ENCODE measurements at places on chromosomes 2 and 18.

DNA sequence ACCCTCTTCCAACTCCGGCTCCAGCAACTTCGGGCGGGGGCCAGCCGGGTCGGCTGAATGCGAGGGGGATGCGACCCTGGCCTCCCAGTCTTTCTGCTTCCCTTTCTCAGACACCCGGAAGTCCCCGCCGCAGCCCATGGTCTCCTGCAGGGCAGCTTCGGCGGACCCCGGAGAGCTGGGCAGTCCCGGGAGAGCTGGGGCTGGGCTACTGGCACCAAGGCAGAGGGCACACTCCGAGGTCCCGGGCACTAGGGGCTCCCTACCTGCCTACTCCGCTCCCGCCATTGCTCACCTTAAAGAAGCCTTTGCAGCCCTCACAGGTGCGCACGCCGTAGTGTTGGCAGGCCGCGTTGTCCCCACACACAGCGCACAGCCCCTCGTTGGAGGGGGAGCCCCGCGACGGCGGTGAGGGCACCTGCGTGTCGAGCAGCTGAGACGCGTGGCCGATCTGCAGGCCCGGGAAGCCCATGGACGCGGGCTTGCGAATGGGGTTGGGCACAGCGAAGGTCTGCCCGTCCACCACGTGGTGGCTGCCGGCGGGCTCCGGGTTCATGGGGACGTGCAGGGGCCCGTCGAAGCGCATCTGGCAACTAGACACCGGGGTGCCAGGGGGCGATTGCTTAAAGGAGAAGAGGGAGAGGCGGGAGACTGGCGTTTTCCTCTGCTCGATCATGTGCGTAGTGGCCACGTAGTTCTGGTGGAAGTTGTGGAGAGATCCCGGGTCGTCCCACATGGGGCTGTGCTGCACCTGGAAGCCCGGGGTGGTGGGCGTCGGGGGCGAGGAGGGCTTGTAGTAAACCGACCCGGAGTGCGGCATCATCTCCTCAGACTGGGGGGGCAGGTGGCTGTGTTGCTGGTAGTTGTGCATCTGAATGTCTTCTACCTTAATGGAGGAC is 3.2 kb downstream of the NR4A2 start:
- DNase-seq: no peak

GRCh38 chr18:13930964-13931363 is 15.6 kb upstream of the MC2R start:
- no peak for DNase-seq

DNA sequence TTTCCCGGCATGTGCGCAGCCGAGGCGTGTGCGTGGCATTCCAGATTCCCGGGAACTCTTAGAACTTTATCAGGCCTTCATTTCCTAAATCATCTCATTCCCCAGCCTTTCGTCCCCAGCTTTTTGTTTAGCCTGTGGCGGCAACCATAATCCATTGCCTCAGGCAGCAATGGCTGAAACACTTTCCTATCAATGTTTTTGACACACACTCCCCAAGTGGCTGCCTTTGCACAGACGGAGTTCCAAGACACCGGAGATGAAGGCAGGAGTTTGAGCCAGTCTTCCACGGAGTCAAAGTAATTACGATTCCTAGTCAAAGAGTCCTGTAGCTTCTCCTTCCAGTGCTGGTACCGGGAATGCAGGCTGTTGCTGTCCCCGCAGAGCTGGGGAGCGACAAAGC is 64.8 kb downstream of the KCNG2 start:
- DNase-seq: no peak

- DNase-seq: no peak
These were observed 141.1 kb downstream of the ZNF385B start for GRCh38 chr2:179720173-179720772.

DNA sequence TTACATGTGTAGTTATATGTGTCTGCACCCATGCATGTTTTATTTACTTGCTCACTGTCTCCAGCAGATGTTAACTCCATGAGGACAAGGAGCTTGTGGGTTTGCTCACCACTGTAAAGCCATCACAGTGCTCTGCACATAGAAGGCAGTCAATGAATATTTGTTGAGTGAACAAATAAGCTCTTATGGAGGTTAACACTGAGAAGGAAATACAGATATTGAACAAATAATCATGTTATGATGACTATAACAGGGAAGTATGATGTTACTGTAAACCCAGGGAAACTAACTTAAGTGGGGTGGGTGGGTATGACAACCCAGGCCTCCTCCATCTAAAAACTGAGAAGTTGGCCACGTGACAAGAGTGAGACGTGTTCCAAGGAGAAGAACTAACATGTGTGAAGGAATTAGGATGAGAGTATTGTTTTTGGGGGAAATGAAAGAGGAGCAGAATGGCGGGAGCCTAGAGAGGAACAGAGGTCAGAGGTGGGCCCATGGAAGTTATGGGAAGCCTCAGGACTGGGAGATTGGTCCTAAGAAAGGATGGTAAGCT is 6.0 kb upstream of the FAM117B start:
- no peak for DNase-seq

DNA sequence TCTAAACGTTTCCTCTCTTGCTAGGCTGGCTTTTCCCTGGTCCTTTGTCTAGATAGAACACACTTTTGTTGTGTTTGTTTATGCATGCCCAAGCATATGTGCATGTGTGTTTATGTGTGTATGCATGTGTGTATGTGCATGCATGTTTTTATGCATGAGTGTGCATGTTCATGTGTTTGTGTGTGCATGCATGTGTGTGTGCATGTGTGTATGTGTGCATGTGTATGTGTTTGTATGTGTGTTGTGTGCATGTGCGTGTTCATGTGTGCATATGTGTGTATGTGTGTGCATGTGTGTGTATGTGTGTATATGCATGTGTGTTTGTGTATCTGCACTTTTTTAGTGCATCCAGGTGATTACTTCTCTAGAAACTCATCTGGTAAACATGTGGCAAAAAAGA is 558.0 kb downstream of the GALR1 start:
- no peak for DNase-seq

- DNase-seq: no peak
These were observed 14.3 kb downstream of the ARHGEF4 start for GRCh38 chr2:130850788-130851623.

- DNase-seq: no peak
These were observed 130.7 kb downstream of the SH3RF3 start for GRCh38 chr2:109259671-109260070.

DNA sequence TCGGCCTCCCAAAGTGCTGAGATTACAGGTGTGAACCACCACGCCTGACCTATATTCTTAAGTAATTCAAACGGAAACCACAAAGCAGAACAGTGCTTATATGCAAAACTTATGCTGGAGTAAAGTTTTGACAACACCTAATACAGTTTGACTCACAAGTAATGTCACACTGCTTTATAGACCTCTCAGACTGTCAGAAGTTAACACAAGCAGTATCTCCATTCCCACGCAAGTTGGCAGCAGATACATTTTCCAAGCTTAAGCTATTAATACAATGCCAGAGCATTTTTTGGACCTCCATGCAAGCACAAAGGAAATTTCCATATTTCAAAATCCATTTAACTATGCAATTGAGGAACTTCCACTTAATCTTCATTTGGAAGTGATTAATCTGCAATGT is 21.0 kb upstream of the SANBR start:
- DNase-seq: no peak

GRCh38 chr18:48074929-48075706 is 144.7 kb upstream of the SMAD2 start:
- DNase-seq: no peak

- no peak for DNase-seq
These were observed 3.0 kb downstream of the COL5A2 start for GRCh38 chr2:189176516-189176915.

GRCh38 chr2:39881948-39882347 is 102.9 kb upstream of the THUMPD2 start:
- DNase-seq: no peak

DNA sequence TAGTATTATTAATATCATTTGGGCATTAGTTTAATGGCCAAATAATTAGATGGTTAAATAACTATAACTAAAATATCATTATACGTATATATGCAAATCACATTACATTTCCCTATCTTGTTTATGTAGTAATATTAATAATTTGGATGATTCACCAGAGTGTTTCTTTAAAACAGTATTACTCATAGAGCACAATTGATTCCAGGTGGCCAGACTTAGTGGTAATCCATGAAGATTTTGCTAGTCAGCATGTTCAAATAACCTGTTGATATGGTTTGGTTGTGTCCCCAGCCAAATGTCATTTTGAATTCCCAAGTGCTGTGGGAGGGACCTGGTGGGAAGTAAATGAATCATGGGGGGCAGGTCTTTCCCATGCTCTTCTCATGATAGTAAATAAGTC is 782.3 kb downstream of the LRP1B start:
- no peak for DNase-seq

DNA sequence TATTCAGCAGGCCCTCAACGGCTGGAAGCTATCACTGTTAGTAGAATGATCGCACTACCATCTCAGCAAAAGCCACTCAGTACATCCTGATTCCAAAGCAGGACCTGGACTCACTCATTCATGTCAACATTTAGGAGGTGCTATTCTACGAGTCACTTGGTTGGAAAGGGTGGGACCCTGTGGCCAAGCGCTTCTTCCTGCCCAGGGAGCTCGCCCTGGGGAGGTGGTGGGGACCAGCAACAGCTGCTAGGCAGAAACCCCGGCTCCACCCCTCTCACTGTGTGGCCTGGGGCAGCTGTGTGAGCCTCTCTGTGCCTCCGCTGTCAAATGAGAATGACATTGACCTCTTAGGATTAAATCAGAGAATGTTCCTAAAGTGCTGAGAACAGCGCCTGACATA is 231.4 kb downstream of the EIPR1 start:
- no peak for DNase-seq

- DNase-seq: no peak
These were observed 36.0 kb upstream of the VRK2 start for GRCh38 chr2:58010599-58010998.

DNA sequence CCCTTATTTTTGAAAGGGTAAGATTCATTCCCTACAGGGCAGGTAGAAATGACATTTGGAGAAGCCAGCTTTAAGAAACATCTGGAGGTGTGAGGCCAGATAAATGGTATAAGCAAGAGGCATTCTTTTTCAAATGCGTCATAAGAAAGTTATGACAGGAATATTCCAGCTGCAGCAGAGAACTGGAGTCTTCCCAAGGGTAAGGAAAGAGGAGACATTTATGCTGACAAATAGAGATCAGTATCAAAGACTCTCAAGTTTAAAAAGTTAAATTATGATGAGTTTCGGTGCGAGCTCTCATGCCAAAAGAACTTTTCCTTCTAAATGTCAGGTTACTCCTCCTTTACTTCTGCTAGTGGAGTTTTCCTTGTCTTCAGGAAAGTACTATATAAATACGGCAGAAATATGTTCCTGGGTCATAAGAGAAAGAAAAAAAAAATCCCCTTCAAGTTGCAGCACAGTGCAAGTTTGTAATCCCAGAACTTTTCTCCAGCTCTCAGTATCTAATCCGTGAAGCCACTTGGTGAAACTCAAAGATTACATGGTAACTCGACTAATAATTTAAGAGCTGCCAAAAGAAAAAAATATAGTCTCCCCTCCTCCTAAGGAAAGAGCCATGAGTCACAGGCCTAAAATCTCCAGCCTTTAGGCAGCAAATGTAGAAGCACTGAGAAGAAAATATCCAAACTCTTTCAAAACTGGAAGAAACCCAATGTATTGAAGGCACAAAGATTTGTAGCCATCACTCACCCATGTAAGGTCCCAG is 428.1 kb downstream of the MEIS1 start:
- DNase-seq: no peak

DNA sequence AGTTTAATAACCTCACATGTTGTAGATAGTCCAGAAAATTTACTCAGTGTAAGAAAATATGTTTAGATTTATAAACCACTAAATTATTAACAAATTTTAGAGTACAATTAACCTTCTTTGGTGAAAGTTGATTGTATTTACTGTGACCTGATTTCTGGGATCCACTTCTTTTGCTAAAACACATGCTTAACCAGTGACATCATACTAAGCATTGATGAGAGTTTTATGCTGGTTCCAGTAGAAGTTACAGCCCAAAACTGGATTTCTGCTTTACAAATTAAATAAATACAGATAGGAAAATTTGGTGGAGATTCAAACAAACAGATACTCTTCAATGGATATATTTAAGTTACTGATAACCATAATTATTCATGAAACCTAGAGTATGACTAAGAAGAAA is 40.9 kb downstream of the RBBP8 start:
- no peak for DNase-seq

GRCh38 chr2:164439885-164440284 is 181.4 kb downstream of the GRB14 start:
- DNase-seq: no peak

DNA sequence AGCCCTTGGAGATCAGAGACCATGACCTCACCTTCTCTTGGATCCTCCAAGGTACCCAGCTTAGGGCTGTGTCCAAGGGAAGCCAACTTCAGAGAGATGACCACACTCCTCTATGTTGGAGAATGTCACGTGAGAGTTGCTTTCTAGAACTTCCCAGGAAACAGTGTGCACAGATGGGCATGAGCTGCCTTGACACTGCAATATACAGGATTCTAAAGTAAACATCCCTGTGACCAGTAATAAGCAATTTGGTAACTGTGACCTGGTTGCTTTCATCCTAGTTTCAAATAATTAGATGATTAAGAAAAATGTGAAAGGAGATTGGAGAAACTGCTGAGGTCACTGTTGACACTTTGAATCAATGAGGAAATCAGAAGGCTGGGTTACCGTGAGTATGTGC is 181.1 kb upstream of the EPAS1 start:
- DNase-seq: no peak

- no peak for DNase-seq
These were observed 20.7 kb upstream of the CCNT2 start for GRCh38 chr2:134897932-134898331.

- DNase-seq: no peak
These were observed 15.0 kb upstream of the CPS1 start for GRCh38 chr2:210541290-210541902.

- DNase-seq: no peak
These were observed 264.9 kb downstream of the MREG start for GRCh38 chr2:215748446-215748845.

- DNase-seq: no peak
These were observed 112.2 kb downstream of the ZNF385B start for GRCh38 chr2:179749210-179749609.

DNA sequence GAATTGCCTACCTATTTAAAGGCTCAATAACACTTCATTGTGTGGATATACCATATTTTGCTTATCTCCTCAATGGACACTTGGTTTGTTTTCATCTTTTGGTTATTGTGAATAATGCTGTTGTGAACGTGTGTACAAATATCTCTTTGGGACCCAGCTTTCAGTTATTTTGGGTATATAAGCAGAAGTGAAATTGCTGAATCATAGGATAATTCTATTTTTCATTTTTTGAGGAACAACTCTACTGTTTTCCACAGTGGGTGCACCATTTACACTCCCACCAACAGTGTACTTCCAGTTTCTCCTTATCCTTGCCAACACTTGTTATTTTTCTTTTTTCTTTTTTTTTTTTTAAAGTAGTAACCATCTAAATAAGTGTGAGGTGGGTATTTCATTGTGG is 29.0 kb downstream of the PTPN4 start:
- no peak for DNase-seq

Data from C1 segment of cervical spinal cord (tissue), 14 donors.